ENCODE measurements at places on chromosomes 16 and 17. TPM values are rescaled to one million over a fixed set of nuclear protein-coding genes. Genes with fewer than 3 reads are reported as not detected.

Gene MT2A
- 301 TPM for total RNA-seq

Gene ABCC11
- total RNA-seq: 0.08 TPM

Gene KCNG4
- not detected for total RNA-seq

Gene CD300H
- not detected for total RNA-seq

Gene IL34
- total RNA-seq: 0.24 TPM

Gene ABCC12
- not detected for total RNA-seq

Gene C17orf58
- 14.9 TPM for total RNA-seq

Gene COG7
- total RNA-seq: 21.8 TPM

Gene HOXB9
- total RNA-seq: 1.4 TPM

Gene TP53TG3C
- not detected for total RNA-seq

Gene MPP2
- total RNA-seq: 0.54 TPM

Gene SOX8
- 3.5 TPM for total RNA-seq

All from activated T-cell treated with anti-CD3 and anti-CD28 coated beads, Interleukin-2, amount 50 U/mL, for 4 hours (primary cell).